Calu3 (cell line): ENCODE measurements at places on chromosomes 1 and 21.

DNA sequence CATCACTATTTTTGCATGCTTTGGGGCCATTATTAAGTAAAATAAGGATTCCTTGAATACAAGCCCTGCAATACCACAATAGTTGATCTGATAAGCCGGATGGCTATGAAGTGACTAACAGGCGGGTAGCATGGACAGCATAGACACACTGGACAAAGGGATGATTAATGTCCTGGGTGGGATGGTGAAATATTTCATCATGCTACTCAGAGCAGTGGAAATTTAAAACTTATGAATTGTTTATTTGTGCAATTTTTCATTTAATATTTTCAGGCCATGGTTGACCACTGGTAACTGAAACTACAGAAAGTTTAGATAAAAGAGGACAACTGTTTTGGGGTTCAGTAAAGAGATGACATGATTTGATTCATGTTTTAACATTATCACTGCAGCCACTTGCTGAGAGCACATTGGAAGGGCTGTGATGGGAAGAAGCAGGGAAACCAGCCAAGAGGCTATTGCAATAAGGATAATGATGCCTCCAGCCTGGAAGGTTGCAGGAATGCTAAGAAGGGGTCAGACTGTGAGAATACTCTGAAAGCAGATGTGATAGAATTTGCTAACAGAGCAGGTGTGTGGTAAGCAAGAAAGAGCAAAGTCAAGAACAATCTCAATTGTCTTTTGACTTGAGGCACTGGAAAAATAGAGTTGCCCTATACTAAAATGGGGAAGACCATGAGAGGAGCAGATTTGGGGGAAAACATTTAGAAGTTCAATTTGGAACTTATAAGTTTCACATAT, 62.5 kb upstream of the TNFSF4 start:
- DNase-seq = peak; percentile 41

DNA sequence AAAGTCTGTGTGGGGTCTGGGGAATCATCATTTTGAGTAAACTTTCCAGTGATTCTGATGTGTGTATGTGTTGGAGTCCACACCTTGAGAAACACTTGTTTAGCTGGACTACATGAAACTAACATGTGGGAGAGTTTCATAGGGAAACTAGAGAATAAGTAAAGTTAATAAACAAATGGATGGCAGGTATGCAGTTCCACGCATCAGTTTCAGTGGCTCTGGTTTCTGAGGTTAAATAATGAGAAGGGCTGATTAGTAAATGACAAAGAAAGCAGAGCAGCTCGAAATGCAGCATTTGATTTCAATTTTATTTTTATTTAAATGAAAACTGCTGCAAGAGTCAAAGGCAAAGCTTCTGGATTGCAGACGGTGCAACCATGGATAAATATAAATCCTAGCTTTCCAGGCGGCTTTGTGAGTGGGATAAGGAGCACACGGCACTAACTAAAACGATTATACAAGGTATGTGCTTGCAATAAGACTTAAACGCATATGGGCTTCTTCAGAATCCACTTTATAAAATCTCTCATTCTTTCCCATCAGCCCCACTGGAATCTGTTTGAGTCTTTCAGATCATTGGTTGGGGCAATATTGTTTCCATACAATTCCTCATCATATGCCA, 310.7 kb downstream of the PLPP3 start:
- DNase-seq = no peak

DNA sequence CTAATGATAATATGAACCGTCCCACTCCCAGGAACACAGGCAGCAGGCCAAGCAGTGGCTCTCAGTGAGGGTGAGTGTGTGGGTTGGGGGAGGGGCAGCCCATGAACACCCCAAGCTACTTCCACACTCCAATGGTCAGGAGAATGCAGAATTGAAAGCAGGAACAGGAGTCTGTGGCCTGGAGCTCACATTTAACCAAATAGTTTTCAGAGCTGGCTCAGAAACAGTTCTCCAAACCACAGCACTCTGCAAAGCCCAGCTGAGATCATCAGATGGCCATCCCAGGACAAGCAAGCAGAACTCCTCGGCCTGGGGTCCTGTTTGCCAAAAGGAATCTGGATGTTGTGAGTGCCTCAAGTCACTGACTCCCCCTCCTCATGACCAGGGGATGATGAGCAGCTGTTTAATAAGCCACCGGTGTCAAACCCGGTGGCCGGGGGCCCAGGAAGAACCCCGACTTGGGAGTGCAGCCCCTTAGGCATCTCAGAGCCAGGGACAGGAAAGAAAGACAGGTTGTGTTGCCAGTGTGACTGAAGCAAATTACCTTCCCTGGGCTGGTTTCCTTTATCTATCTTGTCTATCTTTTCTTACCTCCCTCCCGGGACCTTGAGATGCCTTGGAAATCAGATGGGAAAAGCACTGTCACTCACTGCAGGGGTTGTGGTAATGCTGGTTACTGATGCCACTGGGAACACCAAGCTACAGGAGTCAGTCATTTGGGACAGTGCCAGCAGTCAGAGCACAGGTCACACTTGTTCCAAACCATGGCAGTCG, 20.4 kb downstream of the DEGS1 start:
- peak; percentile 30 for DNase-seq

GRCh38 chr1:196271212-196271947, 336.9 kb downstream of the KCNT2 start:
- no peak for DNase-seq

- DNase-seq = no peak
Observed at GRCh38 chr1:183764981-183765380, 39.9 kb upstream of the RGL1 start.

DNA sequence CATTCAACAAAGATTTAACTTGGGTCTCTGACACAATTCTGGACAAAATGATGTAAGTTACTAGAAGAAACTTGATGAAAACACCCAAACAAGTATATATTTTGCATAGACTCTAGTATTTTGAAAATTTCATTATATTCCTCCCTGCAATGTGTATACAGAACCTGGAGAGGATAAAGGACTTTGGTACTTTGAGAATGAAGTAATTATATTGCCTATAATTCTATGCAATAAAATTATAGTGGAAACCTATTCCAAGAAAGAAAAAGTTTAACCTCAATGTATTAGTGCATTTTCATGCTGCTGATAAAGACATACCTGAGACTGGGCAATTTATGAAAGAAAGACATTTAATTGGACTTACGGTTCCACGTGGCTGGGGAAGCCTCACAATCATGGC, 1146.1 kb downstream of the KCNT2 start:
- no peak for DNase-seq

GRCh38 chr1:183674339-183674738, 21.2 kb upstream of the APOBEC4 start:
- no peak for DNase-seq

GRCh38 chr1:65942476-65942875, 149.8 kb downstream of the PDE4B start:
- DNase-seq = no peak

- no peak for DNase-seq
Observed at GRCh38 chr1:27592931-27593677, 10.8 kb downstream of the AHDC1 start.

DNA sequence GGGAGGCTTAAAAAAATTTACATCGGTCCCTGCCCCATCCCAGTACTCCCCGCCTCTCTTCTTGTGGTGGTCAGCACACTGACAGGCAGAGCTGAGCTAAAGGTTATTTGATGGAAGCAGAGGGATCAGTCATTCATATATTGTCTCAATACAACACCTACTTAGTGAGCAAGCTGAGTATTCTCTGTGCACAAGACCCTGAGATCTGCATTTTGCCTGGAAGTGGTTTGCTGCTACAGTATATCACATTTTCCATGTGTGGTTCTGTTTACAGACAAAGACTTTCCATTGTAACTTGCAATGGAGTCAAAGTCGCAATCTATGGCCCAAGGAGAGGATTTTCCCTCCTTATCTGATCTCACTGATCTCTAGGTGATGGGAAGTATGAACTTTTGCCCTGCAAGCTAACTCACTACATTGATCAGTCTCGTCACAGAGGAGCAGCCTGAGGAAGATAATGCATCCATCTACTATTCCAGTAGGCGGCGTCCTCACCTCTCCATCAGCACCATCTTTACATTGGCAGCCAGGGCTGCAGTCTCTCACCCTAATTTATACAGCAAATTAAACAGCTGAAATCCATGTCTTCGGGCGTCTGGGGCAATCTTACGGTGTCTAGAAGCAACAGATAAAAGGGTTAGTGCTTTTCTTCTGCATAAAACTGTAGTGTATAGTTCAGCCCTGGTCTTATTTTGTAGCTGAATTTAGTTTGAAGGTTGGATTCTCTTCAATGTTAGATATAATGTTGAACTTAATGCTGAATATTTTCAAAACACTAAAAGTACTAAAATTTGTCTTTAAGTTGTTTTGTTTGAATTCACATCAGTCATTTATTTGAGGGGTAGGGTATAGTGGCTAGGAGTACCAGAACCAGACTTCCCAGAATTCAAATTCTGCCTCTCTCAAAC, 3.2 kb upstream of the TRAF5 start:
- DNase-seq = peak; percentile 70

DNA sequence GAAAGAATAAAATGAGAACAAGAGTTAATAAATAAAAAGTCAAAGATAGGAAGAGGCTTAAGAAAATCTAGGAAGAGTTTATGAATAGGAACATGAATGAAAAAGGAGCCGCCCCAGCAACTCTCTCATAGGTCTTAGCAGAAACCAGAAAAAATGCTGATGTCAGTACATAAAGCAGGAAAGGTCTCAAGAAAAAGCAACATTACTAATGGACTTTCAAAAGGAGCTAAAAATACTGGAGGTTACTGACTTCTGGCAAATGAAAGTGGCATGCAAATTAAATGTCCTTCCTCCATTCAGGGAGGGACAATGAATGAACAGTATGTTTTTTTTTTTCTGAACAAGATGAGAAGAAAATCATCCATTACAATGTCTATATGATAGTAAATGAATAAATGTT, 387.6 kb downstream of the BRINP2 start:
- DNase-seq = no peak
